ENCODE measurements at places on chromosomes 13 and 19.

DNA sequence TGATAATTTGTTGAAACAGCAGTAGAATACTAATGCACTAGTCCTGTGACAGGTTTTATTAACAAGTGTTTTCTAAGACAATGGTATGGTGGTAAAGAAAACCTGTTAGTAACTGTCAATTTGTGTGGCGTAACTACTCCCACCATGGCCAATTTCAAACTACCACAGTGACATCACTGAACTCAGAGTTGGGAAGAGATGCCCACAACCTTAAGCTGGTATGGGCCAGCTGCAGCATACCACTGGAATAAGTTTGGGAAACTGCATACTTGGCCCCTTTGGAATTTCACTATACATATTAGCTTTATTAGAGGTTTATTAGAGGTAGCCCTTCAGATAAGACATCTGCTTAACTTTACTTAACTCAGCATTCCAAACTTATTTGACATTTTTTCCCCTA, 419.4 kb downstream of the NDFIP2 start:
- no peak for DNase-seq

DNA sequence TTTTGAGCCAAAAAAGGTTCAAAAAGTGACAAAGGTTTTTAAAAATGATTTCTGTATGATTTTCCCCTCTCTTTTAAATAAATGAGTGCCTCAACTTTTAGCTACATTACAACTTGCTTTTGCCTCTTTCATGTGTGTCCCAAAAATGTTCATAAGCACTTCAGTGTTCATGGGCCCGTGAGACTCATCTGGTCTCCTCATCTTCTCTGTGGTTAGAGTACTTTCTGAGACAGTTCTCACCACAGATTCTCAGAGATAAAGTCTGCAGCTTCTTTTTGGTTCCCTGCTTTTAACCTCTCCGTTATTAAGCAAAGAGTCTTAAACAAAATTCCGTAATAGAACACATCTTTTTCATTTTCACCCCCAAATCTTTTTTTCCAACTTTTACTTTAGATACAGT, 156.9 kb downstream of the DLEU7 start:
- DNase-seq: no peak

GRCh38 chr19:45848922-45849321, 14.0 kb downstream of the SYMPK start:
- DNase-seq: no peak

DNA sequence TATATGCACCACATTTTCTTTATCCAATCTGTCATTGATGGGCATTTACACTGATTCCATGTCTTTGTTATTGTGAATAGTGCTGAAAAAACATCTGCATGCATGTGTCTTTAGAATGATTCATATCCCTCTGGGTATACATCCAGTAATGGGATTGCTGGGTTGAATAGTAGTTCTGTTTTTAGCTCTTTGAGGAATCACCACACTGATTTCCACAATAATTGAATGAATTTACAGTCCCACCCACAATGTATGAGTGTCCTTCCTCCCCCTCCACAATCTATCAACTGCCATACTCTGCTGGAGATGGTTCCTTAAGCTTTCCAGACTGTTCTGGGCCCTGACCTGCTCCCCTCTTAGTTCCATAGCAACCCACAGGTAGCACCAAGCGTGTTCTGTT, 667.0 kb downstream of the LIG4 start:
- DNase-seq: no peak

- peak; percentile 82 for DNase-seq
Measured at GRCh38 chr19:44447916-44448674, at the start of gene ZNF229. Gene ZNF229, minus strand, starts transcription at chr19:44448472. Its CDS starts 5,625 bp downstream, at chr19:44442847.

All from activated CD8-positive, alpha-beta memory T cell treated with anti-CD3 and anti-CD28 coated beads, Interleukin-2, amount 50 U/mL, for 48 hours (primary cell).